Left renal cortex interstitium (tissue), 4 donors: ENCODE measurements at places on chromosomes 5 and 9. TPM values are rescaled to one million over a fixed set of nuclear protein-coding genes. Genes with fewer than 3 reads are reported as not detected.

DNA sequence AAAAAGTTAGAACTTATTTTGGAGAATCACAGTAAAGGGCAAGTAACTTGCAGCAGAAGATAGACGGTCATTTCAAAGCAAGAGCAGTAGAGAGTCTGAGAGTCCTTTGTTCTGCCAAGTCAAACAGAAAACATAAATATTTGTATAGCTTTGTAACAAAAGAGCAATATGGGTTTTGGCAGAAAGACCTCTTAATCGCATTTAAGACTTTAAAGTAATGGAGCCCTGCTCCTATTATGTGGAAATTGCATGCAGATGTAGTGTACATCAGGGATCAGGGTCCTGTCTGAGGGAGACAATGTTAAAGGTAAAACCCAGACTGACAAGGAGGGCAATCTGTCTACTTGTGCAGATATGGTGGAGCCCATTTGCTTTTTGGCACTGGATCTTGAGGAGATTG lies 87.2 kb downstream of the PGM5 start:
- no peak for DNase-seq

DNA sequence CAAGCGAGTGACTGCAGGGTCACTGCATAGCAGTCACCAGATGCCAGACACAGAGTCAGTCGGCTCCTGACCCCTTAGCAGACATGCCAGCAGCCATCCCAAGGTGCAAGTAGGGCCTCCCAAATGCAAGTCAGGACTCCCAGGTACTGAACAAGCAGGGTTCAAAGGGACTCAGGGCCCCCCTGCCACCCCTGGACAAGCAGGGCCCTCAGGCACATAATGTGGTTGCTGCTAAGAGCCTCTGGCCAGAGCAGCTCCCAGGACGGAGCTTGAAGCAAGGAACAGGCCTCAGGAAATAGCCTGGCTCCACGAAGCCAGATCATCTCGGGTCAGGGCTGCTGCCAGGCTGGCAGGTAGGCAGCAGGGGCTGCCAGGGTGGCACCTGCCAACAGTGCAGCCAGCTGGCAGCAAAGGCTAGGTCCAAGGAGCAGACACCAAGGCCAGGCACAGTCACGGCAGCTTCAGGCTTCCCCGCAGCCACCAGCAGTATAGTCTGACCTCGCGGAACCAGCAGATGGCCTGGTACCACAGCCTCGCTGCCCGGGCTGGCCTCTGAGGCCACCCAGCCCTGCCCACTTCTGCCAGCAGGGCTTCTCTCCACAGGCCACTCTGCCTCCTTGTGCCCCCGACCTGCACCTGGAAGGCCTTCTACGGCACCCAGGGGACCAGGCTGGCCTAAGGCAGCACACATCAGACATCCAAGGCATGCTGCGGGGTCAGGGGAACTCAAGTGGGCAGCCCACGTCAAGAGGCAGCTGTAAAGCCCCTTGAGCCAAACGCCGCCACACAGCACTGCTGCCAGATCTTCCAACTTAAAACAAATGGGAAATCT lies 7.4 kb downstream of the EEIG1 start:
- no peak for DNase-seq

- DNase-seq = no peak
Measured at GRCh38 chr9:86846656-86847055, 100.7 kb downstream of the GAS1 start.

GRCh38 chr5:174409070-174409469 lies 315.3 kb upstream of the MSX2 start:
- no peak for DNase-seq

GRCh38 chr5:178150977-178151734 lies 2.5 kb downstream of the NHP2 start:
- DNase-seq = no peak

- no peak for DNase-seq
Measured at GRCh38 chr5:31965227-31965626, 208.9 kb downstream of the GOLPH3 start.

GRCh38 chr9:2359891-2360471 lies 261.6 kb upstream of the VLDLR start:
- DNase-seq = no peak

DNA sequence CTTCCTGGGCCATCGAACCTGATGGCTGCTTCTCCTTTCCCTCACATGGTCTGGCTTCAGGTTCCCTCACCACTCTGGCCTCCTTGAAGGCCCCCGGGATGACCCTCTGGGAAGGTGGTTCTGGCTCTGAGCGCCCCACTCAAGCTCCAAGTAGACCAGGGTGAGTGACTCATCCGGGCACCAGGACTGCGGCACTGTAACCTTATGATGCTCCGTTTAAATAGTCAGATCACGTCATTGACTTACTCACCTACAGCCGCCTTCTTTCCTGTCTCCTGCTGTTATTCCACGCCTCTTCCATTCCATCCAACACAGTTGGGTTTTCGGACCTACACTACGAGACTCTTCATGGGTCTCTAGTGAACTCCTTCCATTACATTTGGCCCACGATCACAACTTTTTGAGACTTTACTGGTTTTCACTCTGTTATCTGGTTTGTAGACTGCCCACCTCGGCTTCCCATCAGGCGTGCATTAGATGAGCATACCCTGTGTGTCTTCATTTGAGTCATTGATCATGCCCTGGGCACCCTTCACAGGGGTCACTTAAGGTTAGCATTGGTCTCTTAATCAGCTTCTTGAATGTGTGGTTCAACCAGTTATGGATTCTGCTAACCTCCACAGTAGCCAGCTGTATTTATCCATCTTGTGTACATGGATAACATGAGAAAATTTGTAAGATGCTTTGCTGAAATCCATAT lies 138.8 kb upstream of the LMX1B start:
- DNase-seq = no peak

DNA sequence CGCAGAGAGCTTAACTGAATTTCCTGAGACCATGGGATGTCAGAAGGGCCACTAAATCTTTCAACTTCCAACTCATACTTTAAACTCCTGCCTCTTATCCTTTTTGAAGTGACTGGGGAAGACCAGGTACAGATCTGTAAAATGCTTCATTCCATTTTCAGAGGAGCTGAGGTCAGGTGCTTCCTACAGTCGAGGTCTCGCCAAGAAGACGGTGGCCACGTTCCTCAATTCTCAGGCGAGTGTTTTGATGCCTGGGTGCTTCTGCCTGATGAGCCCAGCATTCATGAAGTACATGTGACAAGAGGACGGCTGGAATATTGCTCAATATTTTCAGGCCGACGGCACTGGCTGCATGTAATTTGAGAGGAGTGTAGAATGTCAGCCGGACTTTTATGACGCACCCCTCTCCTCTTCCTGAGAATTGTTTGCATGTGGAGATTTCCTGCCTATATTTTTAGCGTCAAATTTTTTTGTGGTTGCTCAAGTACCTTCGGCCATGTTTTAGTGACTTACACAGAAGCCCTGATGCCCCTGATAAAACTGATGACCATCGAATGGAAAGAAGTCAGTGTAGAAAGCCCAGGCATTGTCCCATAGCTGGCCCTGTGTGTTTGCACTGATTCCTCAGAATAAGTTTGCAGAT lies 38.8 kb upstream of the GLRX start:
- no peak for DNase-seq

- no peak for DNase-seq
Measured at GRCh38 chr5:169795338-169795737, 158.3 kb downstream of the DOCK2 start.

DNA sequence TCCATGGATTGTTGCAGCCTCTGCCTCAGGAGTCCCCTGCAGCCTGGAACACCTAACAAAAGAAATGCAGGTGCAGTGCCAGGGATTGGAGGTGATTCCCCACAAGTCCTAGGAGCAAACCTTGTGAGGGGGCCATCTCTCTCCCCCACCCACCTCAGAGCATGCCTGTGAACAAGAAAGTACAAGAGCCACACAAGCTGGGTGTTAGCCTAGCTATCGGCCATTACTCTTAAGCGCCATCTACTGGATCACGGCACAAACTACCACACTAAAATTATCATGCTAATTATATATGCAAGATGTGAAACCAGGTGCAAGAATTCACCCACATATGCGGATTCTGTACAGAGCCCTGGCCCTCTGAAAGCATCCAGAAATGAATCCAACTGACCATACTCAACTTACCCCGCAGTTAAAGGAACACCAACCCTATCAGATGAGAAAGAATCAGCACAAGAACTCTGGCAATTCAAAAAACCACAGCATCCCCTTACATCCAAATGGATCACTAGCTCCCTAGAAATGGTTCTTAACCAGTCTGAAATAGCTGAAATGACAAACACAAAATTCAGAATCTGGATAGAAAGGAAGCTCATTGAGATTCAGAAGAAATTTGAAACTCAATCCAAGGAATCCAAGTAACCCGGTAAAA lies 16.5 kb upstream of the PRSS3 start:
- peak; percentile 23 for DNase-seq

DNA sequence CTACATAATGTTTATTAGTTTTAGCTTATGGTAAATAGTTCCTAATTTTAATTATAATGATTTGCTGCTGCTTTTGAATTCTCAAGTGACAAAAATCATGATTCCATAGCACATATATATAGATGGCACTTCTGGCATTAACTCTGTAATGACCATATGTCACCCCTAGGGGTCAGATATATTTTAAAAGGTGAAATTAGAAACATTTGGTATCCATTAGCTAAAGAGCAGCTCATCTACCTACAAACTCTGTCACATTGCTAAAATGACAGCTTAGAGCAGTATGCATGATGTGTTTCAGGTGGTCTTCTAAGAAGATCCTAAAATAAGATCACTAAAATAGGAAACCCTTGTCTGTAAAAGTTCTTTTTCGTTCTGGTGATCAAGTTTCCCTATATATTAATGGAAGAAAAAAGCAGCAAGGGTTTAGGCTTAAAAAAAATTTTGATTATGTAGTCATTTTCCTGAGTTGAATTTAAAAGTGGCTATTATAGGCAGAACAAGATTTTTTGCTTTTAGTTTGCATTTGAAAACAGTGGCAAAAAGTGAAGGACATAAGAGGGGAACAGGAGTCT lies 157.7 kb upstream of the POU5F2 start:
- no peak for DNase-seq

DNA sequence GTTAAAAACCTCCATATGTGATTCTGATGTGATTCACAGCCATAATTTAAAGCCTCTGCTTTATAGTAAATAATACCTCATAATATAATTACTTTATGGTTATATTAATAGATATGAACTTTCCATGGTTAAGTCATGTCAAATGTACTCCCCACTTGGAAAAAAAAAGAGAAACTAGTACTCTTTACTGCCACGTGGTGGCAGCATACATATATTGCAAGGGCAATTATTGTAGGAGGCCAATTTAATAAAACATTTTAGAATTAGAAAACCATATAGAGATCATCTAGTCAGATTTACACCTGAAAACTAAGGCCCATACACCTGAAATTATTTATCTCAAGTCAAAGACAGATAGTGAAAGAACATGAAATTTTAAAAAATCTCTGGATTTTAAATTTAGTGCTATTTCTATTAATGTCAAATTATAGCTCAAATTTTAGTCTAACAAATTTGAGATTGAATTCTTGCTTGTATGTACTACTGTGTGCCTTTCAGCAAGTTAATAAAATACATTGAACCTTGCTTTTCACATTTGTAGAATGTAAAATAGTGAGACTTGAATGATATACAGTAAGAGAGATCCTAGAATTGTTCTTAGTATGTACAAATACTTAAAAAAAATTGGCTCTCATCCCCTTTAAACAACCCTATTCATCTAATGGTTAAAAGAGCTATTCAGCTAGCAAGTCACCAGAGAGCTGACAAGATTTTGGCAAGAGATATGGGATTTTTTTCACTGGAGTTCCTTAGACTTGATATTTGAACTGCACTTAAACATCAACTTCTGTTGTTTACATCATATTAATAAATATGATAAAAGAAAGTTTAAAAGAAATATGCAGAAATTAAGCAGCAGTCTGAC lies 603.8 kb downstream of the TLE4 start:
- peak; percentile 32 for DNase-seq

DNA sequence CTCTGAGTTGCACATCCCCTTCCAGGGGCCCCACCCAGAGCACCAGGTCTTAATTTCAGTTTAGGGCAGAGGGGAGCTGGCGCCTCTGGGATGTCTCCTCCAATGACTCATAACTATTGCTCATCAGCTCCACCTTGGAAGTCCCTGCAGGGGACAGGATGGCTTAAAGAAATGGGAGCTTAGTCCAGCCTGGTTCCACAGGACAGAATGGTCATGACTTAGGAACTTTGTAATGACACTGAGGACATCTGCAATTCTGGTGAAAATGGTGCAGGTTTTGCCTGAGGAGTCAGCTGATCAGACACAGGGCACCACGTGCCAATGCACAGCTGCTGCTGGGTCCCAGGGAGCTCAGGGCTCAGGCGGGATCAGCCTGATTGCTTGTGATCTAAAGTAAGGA lies 16.4 kb upstream of the PPP1R26 start:
- DNase-seq = no peak

- no peak for DNase-seq
Measured at GRCh38 chr9:101453776-101454570, 18.4 kb upstream of the ALDOB start.

GRCh38 chr9:88477300-88477751 lies 57.7 kb upstream of the NXNL2 start:
- no peak for DNase-seq

DNA sequence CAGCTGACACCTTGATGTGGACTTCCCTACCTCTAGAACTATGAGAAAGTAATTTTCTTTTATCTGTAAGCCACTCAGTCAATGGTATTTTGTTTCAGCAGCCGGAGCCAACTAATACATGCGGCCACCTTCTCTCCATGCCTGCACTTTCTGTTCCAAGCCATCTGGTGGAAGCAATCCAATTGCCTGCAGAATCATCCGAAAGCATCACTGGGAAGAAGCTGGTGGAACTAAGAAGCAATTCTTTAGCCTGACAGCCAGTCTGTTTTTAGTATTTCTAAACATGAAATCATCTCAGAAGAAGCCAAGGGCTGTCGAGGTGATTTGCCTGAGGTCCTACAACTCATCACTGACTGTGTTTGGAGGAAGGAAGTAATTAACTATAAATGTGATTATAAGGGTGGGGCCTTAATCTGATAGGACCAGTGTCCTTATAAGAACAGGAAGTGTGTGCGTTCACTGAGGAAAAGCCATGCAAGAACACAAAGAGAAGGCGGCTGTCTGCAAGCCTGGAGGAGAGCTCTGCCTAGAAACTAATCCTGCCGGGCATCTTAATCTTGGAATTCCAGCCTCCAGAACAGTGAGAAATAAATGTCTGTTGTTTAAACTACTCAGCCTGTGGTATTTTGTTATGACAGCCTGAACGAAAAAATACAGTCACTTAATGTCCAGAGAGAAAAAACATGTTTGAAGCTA lies 49.1 kb downstream of the NXNL2 start:
- DNase-seq = no peak

DNA sequence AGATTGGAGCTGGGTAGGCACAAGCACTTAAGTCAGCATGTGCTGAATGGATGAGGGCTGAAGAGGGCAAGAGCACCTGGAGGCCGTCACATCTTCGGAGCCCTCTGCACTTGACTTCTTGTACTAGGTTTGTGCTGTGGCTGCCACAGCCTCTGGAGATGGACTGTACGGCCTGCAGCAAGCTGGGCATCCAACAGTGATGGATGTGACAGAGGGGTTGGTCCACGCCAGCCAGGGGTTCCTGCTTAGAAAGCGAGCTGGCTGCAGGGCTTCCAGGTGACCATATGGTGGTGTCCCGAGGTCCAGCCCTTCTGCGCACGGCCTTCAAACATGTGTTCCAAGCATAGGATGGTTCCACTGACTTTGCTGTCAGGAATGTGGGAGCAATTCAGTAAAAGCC lies 65.1 kb upstream of the PHYKPL start:
- DNase-seq = no peak

IFNA7 gene
- not detected for polyA plus RNA-seq

AK6 gene
- 79.4 TPM for polyA plus RNA-seq

MLANA gene
- polyA plus RNA-seq = 0.64 TPM

ADGRD2 gene
- not detected for polyA plus RNA-seq

FREM1 gene
- 154 TPM for polyA plus RNA-seq

ADAMTS16 gene
- polyA plus RNA-seq = 76.7 TPM

ANKH gene
- polyA plus RNA-seq = 21.8 TPM

NMUR2 gene
- polyA plus RNA-seq = 0.09 TPM

SPOUT1 gene
- polyA plus RNA-seq = 43.3 TPM
